ENCODE measurements at places on chromosomes 1 and 21. TPM values are rescaled to one million over a fixed set of nuclear protein-coding genes. Genes with fewer than 3 reads are reported as not detected.

The GPR25 gene
- total RNA-seq: not detected

The CA6 gene
- not detected for total RNA-seq

The RAB25 gene
- not detected for total RNA-seq

The NLRP3 gene
- under 0.01 TPM for total RNA-seq

The RCSD1 gene
- 99.8 TPM for total RNA-seq

The FCMR gene
- not detected for total RNA-seq

The S100B gene
- total RNA-seq: 0.22 TPM

The LCE6A gene
- total RNA-seq: not detected

The C1QB gene
- not detected for total RNA-seq

The HRNR gene
- total RNA-seq: not detected

The BCAS2 gene
- total RNA-seq: 28.0 TPM

The TMEM61 gene
- not detected for total RNA-seq

The RIPK4 gene
- under 0.01 TPM for total RNA-seq

The ELAVL4 gene
- total RNA-seq: not detected

The CR1L gene
- total RNA-seq: not detected

The CASZ1 gene
- 1.1 TPM for total RNA-seq

The WRAP73 gene
- total RNA-seq: 14.7 TPM

The TMEM200B gene
- 0.20 TPM for total RNA-seq

The ABCG1 gene
- 156 TPM for total RNA-seq

The MYOC gene
- total RNA-seq: not detected

The CCDC17 gene
- 0.22 TPM for total RNA-seq

The TOMM40L gene
- 12.0 TPM for total RNA-seq

The KCNJ6 gene
- total RNA-seq: under 0.01 TPM

The CLCA4 gene
- not detected for total RNA-seq

The KRTAP11-1 gene
- not detected for total RNA-seq

The OR2L8 gene
- total RNA-seq: not detected
